ENCODE measurements at places on chromosomes 2 and 18.

- DNase-seq, result no peak
These were observed 226.4 kb upstream of the ID2 start for GRCh38 chr2:8455236-8456150.

DNA sequence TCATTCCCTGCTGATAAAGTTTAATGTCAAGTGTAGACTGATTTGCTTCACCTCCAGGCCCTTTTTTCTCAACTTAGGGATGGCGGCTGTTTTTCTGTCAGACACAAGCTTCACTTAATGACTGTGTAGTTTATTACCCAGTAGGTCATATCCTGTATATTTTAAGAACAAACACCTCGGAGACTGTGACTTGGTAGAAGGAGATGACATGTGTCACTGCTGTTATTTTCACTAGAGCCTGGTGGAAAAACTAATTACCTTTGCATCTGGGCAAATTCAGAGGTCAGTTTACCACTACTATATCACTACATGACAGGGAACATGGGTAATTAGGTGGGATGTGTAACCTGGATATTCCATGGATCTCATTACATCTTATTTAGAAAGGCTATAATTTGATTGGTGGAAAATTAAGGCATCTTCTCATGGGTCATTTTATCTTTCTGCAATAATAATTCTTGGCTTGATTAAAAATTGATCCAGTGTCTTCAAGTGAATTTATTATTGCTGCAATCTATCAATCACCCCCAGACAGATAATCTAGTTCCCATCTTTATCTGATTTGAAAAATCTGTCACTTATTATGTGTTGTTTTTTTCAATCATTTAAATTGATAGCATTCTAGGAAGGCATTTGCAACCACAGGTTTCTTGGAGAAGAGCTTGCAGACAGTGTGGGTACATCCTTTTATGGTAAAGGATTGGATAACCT is 353.8 kb upstream of the SPRED2 start:
- DNase-seq, result no peak

DNA sequence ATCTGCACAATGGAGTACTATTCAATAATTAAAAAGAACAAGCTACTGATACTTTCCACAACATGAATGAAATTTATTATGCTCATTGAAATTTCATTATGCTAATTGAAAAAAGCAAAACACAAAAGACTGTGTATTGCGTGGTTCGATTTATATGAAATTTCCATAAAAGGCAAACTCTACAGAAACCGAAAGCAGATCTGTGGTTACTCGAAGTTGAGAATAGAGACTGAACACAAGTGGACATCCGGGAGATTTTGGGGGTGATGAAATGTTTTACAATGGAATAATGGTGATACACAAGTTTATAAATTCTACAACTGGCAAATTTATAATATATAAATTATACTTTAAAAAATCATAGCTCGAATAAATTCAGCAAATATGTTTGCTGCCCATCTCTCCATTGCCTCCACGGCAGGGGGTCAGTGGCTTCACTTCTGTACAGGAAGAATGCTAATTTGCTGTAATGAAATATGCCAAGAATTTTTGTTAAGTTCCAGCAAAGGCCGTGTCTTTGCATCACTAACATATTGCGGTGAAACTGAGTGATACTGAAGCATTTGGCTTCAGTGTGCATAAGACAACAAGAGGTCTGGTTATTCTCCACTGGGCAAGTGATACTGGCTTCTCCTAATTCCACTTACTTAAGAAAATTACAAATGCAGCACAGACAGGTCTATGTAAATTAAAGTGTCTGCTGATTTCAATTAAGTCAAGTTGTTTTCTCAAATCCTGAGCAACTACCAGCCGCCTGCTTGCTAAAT is 96.7 kb downstream of the TMEM163 start:
- DNase-seq, result no peak

DNA sequence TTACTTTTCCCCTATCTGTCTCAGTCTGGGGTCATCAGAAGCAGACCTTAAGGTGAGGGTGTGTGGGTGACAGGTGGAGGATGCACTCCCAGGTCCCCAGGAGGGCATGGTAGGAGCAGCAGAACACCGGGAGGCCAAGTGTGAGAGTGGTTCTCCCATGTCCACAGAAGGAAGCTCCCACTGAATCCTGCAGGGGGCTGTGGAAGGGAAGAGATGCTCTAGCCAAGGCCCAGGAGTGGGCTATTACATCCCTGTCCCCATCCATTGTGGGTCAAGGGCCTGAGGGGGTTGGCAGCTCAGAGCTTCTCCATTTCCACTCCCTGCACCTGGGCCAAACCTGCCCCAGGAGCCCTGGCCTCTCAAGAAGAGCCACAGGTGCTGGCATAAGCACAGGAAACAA is 86.4 kb upstream of the KCNE4 start:
- DNase-seq, result no peak

GRCh38 chr2:191522478-191523120 is 155.3 kb upstream of the NABP1 start:
- no peak for DNase-seq

GRCh38 chr2:206716623-206717022 is 1.6 kb downstream of the DYTN start:
- DNase-seq, result no peak

DNA sequence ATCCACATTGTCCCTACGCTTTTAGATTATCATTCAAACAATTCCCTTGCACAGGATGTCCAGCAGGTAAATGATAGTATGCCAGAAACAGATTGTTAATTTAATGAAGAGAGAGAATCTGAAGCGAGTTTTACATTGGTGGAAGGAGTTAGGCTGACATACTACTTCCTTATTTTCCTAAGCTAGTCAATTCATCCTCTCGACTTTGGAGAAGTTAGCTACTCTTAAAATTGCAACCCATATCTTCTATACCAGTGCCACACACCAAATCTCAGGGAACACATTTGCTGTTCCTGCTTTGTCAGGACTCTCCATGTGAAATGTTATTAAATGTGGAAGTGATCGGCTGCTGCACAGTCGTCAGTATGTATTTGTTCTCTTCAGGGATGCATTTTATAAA is 249.2 kb downstream of the NAPG start:
- DNase-seq, result no peak

- DNase-seq, result no peak
These were observed 35.7 kb downstream of the AMER3 start for GRCh38 chr2:130790804-130791616.

DNA sequence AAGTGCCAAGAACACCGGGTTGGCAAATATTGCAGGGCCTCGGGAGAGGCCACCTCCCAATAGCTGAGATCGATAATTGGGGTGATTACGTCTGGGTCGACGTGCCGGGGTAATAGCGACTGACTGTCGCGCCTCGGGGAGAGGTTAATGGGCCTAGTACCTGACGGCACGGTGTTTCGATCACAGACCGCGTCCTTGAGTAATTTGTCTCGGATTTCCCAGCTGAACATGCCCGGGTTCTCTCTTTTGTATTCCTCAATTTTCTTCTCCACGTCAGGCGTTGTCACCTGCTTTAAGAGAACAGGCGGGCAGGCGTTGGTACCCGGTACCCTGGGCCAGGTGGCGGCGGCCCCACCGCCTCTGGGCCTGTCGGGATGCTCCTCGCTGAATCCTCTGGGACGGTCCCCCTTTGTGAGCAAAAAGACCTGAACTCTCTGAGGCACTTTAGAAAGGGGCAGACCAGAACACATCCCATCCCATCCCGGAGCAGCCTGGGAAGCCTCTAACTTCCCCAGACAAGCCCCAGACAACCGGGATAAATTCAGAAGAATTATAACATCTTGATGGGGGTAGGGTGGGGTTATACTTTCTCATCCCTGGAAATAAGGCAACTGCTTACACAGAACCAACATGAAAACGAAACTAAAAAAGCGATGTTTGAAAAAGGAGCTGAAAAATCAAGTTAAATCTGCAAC is 3.3 kb downstream of the PAX3 start:
- no peak for DNase-seq

DNA sequence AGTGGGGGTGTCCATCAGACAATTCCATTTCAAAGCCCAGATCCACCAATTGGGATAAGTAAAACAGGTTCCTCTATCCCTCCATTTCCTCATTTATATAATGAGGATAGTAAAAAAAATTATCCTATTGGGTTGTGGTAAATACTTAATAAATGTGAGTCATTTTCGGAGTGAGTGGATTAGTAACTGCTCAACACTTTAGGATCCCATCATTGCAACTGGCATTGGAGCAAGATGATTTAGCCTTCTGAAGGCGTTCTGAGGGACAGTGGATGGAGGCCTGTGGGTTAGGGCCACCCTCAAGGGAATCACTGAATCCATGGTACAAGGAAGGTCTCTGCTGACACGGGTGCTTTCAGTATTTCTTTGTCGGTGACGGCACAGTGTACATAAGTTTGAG is 108.6 kb upstream of the FZD7 start:
- DNase-seq, result no peak

- no peak for DNase-seq
These were observed 1783.2 kb upstream of the CELF4 start for GRCh38 chr18:39348757-39349156.

DNA sequence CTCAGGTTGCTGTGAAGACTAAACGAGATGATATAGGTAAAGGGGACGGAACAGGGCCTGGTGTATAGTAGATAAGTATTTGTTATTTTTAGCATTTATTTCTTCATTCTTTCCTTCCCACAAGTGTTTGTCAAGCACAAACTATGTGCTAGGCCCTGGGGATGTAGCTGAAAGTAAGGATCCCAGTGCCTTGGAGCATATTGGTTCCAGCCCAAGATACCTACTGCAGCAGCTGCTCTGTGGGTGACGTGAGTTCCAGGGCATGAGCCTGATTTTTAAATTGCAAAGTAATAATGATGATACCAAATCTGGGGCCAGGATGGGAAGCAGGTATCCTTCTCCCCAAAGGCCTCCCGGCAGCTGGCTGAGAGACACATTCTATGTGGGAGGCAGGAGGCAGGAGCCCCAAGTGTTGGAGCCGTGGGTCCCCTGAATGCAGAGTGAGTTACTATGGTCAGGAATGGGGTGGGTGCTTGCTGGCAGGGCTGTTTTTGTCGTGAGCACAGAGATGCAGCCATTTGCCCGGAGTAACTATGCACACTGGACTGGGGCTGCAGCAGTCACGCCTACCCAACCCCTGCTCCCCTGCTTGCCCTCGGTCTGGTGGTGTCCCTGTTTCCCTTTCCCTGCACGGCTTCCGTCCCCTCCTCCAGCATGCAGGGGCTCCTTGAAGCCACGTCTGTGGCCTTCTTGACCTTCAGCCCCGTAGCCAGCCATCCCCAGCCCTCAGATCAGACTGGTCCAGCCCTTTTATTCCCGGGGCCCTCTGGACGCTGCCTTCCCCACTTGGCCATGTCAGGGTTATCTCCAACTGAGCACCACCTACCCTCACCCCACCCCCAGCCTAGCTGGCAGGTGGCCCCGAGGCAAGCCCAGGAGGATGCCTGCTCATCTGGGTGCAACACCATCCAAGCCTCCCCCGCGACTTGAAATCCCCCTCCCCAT is 52.4 kb downstream of the INHBB start:
- no peak for DNase-seq

GRCh38 chr18:22286585-22286984 is 117.2 kb downstream of the GATA6 start:
- no peak for DNase-seq

GRCh38 chr2:33521791-33522281 is 45.4 kb downstream of the RASGRP3 start:
- no peak for DNase-seq

GRCh38 chr2:108145557-108146326 is 94.0 kb upstream of the SULT1C3 start:
- no peak for DNase-seq

DNA sequence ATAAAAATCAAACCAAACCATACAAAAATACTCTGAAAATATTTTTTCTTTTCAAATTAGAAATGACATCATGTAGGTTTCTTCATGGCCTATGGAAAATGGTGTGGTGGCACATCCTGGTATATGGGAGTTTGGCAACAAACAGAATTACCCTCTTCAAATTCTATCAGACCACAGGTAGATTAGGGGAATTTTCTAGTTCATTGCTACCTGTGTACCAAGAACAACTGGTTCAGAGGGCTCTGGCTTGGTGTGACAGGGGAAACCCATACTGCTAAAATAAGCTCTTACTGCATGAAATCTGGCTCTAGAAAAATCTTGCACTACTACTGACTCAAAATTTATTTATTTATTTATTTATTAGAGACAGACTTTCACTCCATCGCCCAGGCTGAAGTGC is 63.4 kb upstream of the PELI1 start:
- no peak for DNase-seq

DNA sequence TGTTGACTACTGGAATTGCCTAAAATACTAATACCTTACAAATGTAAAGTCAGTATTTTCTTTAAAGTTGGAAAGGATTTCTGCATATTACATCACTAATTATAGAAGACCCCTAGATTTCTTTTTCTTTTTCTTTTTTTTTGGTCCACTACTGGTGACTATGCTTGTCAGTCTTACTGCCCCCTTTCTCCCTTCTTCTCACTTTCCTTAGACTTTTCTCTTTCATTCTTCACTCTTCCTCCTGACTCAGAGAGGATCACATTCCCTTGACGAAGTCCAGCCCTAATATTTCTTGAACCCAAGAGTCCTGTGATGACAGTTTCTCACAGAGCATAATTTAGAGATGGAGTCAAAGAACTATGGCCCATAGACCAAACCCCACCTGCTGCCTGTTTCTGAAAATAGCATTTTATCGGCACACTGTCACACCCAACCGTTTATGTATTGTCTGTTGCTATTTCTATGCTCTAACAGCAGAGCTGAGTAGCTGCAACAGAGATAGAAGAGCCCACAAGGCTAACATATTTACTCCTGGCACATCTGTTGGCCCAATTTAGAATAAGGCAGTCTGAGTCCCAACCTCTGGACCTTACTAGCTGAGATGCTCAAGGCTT is 40.6 kb upstream of the RIOK3 start:
- no peak for DNase-seq

- DNase-seq, result no peak
These were observed 65.2 kb downstream of the RBMS1 start for GRCh38 chr2:160428405-160428763.

GRCh38 chr2:126467367-126468054 is 188.4 kb upstream of the GYPC start:
- no peak for DNase-seq

DNA sequence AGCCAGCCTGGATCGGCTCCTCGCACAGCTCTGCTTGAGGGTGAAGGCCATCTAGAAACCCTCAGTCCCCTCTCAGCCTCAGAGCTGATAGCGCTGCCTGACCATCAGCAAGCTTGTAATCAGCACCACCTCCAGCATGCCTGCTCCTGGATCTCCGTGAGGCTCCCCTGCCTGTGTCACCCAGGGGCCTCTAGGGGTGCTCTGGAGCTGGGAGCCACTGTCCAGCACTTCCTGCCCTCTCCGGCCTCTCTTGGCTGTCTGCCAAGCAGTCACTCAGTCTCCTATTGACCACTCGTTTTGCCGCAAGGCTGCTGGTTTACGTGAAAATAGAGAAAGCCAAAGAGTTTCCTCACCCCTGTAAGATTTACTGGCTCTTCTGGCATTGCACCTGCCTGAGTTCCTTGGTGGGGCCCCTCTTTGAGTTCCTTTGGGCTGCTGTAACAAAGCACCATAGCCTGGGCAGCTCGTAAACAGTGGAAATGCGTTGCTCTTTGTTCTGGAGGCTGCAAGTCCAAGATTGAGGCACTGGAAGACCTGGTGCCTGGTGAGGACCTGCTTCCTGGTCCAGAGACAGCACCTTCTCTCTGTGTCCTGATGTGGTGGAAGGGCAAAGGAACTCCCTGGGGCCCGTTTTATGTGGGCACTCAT is 17.9 kb downstream of the CAPN10 start:
- DNase-seq, result peak; percentile 70

- no peak for DNase-seq
These were observed 22.3 kb downstream of the PECR start for GRCh38 chr2:216059233-216059834.

All from glutamatergic neuron (in vitro differentiated cells).